GM06990 (cell line): ENCODE measurements at places on chromosomes 6 and 20.

DNA sequence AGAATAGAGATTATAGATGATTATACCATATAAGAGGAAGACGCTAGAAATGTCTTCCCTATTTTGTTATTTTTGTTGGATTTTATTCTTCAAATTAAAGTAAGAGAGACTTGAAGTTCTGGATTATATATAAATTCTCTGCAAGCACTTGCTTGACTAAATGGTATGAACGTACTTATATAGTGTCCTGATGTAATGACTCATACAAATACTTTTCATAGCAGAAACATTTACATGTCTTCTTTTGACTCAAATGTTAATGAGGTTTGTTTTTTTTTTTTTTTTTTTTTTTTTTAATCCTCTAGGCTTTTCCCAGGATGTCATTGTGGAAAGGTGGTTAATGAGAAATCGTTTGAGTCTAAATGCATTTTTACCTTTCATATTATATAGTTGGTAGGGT, 55.0 kb downstream of the PDE7B start:
- DNase-seq: no peak

- DNase-seq: no peak
Measured at GRCh38 chr6:138645976-138646640, 127.5 kb upstream of the CCDC28A start.

DNA sequence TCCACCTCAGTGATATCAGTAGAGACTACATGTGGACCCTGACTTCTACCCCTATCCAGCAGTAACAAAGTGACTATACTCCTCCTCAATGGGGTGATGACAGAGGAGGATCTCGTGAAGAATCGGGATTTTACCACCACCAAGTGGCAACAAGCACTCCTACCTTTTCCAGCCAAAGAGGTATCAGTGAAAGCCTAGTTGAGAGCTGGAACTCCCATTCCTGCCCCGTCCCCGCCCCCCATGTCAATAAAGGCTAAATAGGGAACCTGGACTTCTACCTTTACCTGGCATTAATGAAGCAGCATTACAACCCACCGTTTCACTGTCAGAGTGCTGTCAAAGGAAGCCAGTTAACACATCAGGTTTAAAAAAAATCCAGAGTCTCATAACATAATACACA, 45.3 kb downstream of the RNF24 start:
- no peak for DNase-seq

DNA sequence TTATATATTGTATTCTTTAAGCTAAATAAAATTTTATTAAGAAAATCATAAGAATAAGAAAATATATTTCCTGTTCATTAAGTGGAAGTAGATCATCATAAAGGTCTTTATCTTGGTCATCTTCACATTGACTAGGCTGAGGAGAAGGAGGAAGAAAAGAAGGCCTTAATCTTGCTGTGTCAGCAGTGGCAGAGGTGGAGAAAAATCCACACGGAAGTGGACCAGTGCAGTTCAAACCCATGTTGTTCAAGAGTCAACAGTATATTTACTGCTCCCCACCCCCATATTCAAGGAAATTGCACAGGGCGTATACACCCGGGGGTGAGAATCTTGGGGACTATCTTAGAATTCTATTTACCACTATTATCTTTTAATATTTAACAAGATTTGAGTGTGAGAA, 178.6 kb upstream of the SCGN start:
- DNase-seq: no peak

DNA sequence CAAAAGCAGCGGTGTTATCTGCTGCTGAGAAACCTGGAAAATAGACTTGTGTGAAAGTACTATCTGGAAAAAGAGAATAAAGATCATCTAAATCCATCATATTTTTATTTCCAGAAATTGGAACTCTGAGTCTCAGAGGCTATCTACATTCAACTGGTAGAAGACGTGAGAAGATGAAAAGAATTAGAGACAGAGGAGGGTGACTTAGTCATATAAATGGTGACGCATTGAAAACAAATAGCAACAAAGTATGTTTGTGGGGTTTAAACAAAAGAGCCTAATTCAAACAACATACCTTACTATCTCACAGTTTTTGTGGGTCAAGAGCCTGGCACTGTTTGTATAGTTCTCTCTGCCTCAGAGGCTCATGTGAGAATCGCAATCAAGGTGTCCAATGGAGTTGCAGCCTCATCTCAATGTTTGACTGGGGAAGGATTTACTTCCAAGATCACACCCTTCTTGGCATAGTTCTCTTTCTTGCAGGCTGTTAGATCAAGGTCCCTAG, 757.1 kb upstream of the SLC35B3 start:
- no peak for DNase-seq

DNA sequence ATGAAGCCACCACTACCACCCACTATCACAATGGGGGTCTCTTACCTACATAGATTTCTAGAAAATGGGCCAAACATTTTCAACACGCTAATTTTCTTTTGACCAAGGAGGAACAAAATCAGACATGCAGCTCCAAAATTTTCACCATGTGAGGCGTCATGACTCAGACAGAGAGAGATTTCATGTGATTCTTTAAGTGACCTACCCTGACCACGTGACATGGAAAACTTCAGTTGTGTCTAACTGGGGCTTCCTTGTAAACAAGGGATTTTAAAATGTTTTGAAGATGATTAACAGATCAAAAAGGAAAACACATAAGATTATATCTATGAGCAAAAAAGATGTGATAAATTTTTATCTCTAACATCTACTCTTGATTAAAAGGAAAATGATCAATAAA, 199.2 kb downstream of the TBXT start:
- DNase-seq: no peak

DNA sequence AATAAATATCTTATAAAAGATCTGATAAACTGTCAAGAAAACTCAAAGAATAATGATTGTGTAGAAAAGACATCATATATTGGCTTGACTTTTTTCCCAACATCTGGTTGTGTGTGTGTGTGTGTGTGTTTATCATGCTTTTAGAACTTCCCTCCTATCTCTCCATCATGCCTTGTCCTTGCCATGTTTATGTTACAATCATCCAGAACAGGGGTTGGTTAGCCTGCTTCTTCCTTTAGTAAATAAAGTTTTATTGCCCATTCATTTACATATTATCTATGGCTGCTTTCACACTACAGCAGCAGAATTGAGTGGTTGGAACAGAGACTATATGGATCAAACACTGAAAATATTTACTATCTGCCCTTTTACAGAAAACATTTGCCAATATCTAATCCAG, 52.8 kb upstream of the RIPOR2 start:
- no peak for DNase-seq

GRCh38 chr6:1849691-1850090, 240.0 kb downstream of the FOXC1 start:
- DNase-seq: no peak

GRCh38 chr6:11760015-11760473, 18.6 kb downstream of the ADTRP start:
- DNase-seq: no peak

- no peak for DNase-seq
Measured at GRCh38 chr6:168542301-168542700, 101.3 kb downstream of the SMOC2 start.

DNA sequence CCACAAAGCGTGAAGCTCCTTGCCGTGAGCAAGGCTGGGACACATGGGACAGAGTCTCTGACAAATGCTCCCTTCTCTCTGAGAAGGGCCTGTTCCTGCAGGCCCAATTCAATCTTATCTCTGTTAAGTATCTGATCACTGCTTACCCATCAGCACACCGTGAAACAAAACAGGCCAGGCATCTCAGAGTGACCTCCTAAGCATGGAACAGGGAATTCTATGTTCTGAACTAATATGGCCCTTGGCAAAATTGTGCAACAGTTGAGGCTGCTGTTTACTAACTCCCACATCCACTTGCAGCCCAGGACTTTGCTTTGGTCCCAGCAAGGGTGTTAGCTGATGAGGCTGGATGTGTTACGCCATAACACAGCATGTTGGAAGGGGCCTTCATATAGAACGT, 79.2 kb downstream of the GCLC start:
- DNase-seq: no peak

DNA sequence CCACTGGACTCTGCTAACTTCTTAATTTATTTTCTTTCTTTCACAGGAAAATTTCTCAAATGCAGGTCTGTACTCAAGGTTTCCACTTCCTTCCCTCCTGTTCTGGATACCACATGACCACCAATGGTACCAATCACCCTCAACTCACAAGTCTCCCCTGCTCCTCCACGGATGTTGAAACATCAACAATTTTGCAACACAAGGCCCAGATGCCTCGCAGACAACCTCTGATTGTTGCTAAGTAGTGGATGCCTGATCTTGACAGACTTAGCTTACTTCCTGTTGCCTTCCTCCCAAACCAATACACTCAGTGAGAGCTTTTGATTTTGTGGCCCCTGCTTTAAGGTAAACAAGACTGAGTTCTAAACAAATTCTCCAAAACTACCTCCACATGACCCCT, 146.6 kb downstream of the FRK start:
- no peak for DNase-seq

GRCh38 chr6:133788556-133788955, 100.4 kb upstream of the TCF21 start:
- DNase-seq: no peak

GRCh38 chr6:161168281-161168891, 105.5 kb downstream of the AGPAT4 start:
- no peak for DNase-seq

DNA sequence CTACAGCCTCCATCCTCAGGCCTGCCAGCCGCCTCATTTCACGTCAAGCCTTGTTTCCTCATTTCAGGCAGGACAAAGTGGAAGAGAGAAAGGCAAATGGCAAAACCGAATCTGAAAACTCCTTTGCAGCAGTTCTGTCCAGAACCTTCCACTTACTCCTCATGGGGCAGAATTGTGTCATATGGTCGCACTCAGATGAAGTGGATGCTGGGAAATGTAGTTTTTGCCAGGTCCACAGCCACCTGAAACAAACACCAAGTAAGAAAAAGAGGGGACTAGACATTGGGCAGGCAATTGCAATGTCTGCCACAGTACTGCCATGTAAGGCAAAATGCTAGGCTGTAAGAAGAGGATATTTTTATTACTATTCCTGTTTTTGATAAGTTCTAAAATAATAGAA, 44.9 kb downstream of the ISM1 start:
- DNase-seq: no peak

DNA sequence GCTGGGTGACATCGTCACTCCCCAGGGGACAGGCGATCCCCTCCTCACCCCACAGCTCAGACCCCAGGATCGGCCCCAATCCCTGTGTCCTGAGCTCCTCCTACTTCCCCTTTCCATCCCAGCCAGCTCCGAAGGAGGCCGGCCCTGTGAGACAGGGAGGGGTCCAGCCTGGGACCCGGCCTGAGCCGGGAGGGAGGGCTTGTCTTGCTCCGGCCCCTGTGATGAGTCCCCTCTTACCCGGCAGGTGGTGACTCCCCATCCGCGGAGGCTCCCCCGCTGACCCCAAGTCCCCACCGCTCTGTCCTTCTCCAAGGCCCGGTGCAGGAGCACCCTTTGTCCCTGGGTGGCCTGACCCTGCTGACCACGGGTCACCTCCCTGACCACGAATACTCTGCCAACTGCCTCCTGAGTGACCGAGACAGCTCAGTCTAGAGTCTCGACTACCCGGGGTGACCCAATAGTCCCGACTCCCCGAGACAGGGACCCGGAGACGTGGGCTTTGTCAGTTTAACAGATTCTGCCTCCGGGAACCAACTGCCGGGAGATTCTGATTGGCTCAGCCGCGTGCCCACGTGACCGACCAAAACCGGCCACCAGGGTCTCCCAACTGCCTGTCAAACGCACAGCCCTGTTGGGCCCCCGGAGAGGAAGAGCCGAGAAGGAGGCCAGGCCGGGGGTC, 187.4 kb upstream of the PROKR2 start:
- DNase-seq: no peak

- no peak for DNase-seq
Measured at GRCh38 chr6:158654498-158654897, 4.6 kb downstream of the SYTL3 start.

GRCh38 chr6:154732538-154733182, 556 bp upstream of the SCAF8 start:
- no peak for DNase-seq

DNA sequence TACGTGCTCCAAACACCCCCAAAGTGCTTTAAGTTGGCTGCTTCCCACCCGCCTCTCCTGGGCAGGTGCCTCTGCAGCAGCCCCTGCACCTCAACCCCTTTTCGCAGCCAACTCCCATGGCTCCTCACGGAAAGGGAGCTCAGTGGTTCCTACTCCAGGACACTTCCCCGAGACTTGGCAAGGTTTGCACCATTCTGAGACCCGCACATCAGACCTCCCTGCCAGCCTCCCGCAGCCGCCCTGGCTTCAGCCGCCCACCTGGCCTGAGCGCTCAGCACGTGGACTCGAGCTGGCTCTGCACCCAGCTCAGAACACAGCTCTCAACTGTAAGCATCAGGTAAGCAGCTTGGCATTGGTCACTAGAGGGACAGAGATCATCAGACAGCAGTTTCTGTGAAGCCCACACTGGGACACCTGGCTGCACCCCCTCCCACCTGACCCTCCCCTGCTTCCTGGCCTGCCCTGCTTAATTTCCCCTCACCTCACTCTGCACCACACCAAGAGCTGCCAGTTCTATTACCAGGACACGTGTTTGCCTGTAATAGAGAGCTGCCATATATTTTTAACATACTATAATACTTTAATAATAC, 28.5 kb downstream of the GMDS start:
- no peak for DNase-seq

DNA sequence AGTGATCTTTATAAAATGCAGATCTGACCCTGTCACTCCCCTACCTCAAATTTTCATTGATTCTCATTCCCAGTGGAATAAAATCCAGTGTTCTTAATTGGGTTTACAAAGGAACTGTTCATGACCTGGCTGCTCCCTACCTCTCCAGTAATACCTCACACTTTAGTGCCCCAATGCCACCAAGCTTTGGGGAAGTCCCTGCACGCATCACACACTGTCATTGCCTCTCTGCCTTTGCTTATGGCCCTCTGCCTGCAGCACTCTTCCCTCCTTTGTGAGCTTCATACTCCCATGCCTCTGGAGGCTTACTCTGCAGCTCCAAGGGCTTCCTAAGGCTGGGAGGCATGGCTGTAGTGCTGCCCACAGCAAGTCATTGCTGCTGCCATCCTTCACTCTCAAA, 57.4 kb downstream of the TMC2 start:
- no peak for DNase-seq

- DNase-seq: no peak
Measured at GRCh38 chr6:2020909-2021308, 224.5 kb downstream of the GMDS start.

GRCh38 chr6:2708456-2708855, 42.3 kb downstream of the MYLK4 start:
- DNase-seq: no peak

GRCh38 chr6:109373762-109374161, 8.5 kb downstream of the CD164 start:
- peak; percentile 77 for DNase-seq

DNA sequence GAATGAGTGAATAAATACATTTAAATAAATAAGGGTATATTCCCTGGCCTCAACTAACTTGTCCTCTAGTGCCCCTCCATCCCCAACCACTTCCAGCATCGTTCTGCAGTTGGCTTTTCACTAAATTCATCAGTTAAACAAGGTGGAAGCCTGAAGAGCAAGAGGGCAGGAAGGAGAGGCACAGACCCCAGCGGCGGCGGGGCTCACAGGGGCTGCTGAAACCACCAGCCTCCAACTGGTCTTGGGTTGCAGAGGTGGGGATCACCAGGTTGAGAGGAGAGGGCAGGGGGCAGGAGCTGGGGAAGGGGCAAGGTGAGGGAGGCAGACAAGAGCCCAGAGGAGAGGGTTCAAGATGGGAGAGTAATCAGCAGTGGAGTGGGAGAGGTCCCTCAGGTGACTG, 27.1 kb downstream of the KCNK5 start:
- no peak for DNase-seq

- DNase-seq: no peak
Measured at GRCh38 chr20:1105599-1106194, 12.7 kb upstream of the PSMF1 start.

GRCh38 chr6:24891004-24891403, 44.8 kb downstream of the RIPOR2 start:
- no peak for DNase-seq

GRCh38 chr6:64062960-64063683, 427.5 kb downstream of the PHF3 start:
- DNase-seq: no peak
